ENCODE measurements at places on chromosomes 16 and 17. TPM values are rescaled to one million over a fixed set of nuclear protein-coding genes. Genes with fewer than 3 reads are reported as not detected.

CCL2 gene
- total RNA-seq, result 149 TPM

WIPI1 gene
- total RNA-seq, result 181 TPM

C1QL1 gene
- not detected for total RNA-seq

THUMPD1 gene
- 80.2 TPM for total RNA-seq

MYH8 gene
- 0.09 TPM for total RNA-seq

HOXB13 gene
- under 0.01 TPM for total RNA-seq

GLP2R gene
- not detected for total RNA-seq

PRAC2 gene
- total RNA-seq, result not detected

MYO1D gene
- 4.2 TPM for total RNA-seq

MAPT gene
- total RNA-seq, result under 0.01 TPM

OR1A1 gene
- not detected for total RNA-seq

CARD14 gene
- total RNA-seq, result not detected

PRSS33 gene
- total RNA-seq, result not detected

ITGAL gene
- 0.89 TPM for total RNA-seq

HIC1 gene
- 67.7 TPM for total RNA-seq

KRTAP4-6 gene
- total RNA-seq, result not detected

All from smooth muscle cell of the umbilical artery (primary cell).